Activated B cell treated with CpG ODN at 0.5 μM for 24 hours (primary cell): ENCODE measurements at places on chromosomes 4 and X.
A peak's percentile ranks its signal among the peaks of the same experiment; 100 is the strongest.

DNA sequence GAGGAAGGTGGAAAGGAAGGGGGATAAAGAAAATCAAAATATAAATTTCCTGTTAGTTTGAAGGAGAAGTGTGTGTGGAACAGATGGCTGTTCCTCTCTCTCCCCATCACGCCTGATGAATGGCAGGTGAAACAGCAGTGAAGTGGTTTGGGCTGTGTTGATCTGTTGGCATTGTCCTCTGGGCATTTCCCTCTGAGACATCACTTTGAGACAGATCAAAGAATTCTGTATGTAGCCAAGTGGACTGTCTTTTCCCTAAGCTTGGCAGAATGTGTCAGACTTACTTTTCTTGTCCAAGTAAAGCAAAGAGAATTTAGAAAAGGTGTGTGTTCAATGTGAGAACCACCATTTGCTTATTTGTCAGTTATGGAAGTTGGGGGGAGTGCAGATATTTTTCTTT, 47.5 kb downstream of the SEPTIN11 start:
- no peak overlapping the region for H3K4me3 ChIP-seq
- no peak for DNase-seq
- peaks cover 12% of the 10 kb centered on the region for H3K4me1 ChIP-seq
- H3K27me3 ChIP-seq = no peaks in the 10 kb centered on the region
- H3K27ac ChIP-seq = no peak overlapping the region

DNA sequence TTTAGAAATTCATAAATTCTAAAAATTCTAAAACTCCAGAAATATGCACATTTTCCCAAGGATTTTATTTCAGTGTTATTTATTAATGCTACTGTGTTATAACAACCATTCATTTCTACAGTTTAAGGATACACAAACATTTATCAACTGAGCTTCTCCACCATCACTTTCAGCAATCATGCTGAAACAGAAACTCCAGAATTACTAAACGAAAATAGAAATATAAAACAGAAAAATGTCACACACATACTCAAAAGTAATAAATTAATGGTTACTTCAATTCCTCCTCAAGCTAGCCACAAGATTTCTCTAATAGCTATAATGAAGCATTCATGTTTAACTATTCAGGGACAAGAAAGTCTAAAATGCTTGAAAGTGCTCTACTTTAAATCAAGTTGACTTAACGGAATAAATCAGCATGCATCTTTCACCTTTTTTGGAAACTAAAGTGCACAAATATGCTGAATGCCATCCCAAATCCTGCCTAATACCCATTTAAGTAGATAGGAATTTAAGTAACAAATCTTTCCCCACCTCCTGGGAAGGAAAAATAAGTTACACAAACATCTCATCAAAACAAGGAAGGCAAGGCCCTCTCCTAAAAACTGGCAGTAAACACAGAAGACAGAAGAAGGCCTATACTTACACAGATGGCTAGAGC, 563 bp downstream of the FAM13A start:
- no peaks in the 10 kb centered on the region for H3K36me3 ChIP-seq
- peaks cover 14% of the 10 kb centered on the region for H3K4me1 ChIP-seq
- no peak for DNase-seq
- peak overlapping the region; percentile 56 for H3K4me3 ChIP-seq
- H3K27ac ChIP-seq = no peak overlapping the region

- DNase-seq = no peak
- H3K27ac ChIP-seq = no peak overlapping the region
- peaks cover 24% of the 10 kb centered on the region for H3K4me1 ChIP-seq
- peaks cover 7% of the 10 kb centered on the region for H3K27me3 ChIP-seq
- peaks cover 4% of the 10 kb centered on the region for H3K36me3 ChIP-seq
- H3K4me3 ChIP-seq = no peak overlapping the region
These were observed 66.1 kb upstream of the HGFAC start for GRCh38 chr4:3375688-3376087.

GRCh38 chr4:150816491-150816890, 198.6 kb downstream of the LRBA start:
- no peak overlapping the region for H3K4me3 ChIP-seq
- H3K4me1 ChIP-seq = no peaks in the 10 kb centered on the region
- no peaks in the 10 kb centered on the region for H3K27me3 ChIP-seq
- H3K27ac ChIP-seq = no peak overlapping the region
- H3K36me3 ChIP-seq = peaks cover 38% of the 10 kb centered on the region
- DNase-seq = no peak

- H3K27ac ChIP-seq = no peak overlapping the region
- no peaks in the 10 kb centered on the region for H3K27me3 ChIP-seq
- no peak overlapping the region for H3K4me3 ChIP-seq
- H3K4me1 ChIP-seq = no peaks in the 10 kb centered on the region
- DNase-seq = no peak
These were observed 1263.1 kb downstream of the PCDH7 start for GRCh38 chr4:31983246-31983645.

- H3K4me1 ChIP-seq = no peaks in the 10 kb centered on the region
- no peak for DNase-seq
- H3K27me3 ChIP-seq = no peaks in the 10 kb centered on the region
- H3K4me3 ChIP-seq = no peak overlapping the region
- H3K27ac ChIP-seq = no peak overlapping the region
These were observed 105.1 kb downstream of the ADGRA3 start for GRCh38 chr4:22410645-22411247.

DNA sequence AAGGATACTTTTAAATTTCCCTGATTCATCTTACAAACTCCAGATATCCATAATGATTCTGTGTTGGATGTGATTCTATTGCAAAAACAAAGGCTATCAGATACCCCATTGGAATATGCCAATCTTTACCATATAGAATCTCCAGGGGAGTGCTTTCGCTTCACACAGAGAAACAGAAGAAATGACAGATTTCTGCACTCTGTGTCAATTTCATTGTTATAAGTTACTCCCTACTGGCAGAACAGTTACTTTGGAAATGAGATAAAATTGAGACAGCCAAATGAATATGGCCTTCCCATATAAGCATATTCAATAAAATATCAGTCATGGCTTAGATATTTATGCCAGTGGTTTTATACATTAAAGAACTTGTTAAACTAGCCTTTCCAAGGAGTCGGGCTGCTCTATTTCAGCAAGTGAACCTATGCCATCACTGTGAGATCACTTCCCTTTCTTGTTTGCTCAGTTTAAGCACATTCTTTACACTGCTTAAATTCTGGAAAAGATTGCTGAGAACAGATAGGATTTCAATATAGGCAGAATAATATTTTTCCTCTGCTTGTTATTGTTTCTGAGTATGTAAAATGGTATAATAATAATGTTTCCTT, 127.5 kb upstream of the ANXA10 start:
- H3K27me3 ChIP-seq = no peaks in the 10 kb centered on the region
- H3K27ac ChIP-seq = no peak overlapping the region
- no peak overlapping the region for H3K4me3 ChIP-seq
- no peaks in the 10 kb centered on the region for H3K4me1 ChIP-seq
- DNase-seq = no peak

- H3K27ac ChIP-seq = no peak overlapping the region
- H3K4me1 ChIP-seq = no peaks in the 10 kb centered on the region
- H3K27me3 ChIP-seq = no peaks in the 10 kb centered on the region
These were observed 1841.9 kb downstream of the STIM2 start for GRCh38 chr4:28702571-28702970.

DNA sequence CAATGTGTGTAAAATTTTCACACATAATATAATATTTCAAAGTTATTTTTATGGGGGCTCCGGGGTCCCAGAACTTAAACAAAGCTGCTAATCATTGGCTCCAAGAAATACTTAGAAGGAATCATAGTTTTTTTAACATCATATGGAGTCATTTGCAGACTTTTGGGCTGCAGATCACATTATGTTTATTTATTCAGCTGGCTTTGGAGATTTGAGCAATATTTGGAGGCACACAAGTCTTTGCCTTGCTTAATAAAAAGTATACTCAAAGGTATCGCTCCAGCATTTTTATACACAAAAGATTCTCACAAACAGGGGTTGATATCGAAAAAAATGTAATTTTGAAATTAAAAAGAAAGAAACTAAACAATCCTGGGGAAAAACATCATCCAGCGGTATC, 382.5 kb upstream of the TENM3 start:
- H3K27ac ChIP-seq = no peak overlapping the region
- H3K27me3 ChIP-seq = no peaks in the 10 kb centered on the region
- no peak overlapping the region for H3K4me3 ChIP-seq
- DNase-seq = no peak

DNA sequence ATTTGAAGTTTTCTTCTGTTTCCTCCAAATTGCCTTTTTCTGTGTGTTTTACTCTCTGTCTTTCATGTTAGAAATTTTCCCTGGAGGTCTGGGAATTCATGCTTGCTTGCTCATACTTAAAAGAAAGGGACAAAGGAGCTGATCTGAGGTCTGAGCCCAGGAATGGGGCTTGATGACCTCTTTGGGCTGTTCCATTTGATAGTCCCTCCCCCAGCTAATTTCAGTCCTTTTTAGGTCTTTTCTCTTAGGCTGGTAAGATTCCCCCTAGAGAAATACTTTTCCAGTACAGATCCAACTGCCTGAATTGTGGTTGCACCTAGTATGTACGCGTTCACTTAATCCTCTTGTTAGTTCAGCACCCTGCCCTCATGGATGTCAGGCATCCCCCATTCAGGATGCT, 5.5 kb upstream of the PIGA start:
- H3K27ac ChIP-seq = no peak overlapping the region
- DNase-seq = no peak
